Hematopoietic multipotent progenitor cell (in vitro differentiated cells): ENCODE measurements at places on chromosomes 7 and 10. TPM values are rescaled to one million over a fixed set of nuclear protein-coding genes. Genes with fewer than 3 reads are reported as not detected.

GRCh38 chr10:92544296-92544695, 29.6 kb downstream of the IDE start:
- no peak for DNase-seq

DNA sequence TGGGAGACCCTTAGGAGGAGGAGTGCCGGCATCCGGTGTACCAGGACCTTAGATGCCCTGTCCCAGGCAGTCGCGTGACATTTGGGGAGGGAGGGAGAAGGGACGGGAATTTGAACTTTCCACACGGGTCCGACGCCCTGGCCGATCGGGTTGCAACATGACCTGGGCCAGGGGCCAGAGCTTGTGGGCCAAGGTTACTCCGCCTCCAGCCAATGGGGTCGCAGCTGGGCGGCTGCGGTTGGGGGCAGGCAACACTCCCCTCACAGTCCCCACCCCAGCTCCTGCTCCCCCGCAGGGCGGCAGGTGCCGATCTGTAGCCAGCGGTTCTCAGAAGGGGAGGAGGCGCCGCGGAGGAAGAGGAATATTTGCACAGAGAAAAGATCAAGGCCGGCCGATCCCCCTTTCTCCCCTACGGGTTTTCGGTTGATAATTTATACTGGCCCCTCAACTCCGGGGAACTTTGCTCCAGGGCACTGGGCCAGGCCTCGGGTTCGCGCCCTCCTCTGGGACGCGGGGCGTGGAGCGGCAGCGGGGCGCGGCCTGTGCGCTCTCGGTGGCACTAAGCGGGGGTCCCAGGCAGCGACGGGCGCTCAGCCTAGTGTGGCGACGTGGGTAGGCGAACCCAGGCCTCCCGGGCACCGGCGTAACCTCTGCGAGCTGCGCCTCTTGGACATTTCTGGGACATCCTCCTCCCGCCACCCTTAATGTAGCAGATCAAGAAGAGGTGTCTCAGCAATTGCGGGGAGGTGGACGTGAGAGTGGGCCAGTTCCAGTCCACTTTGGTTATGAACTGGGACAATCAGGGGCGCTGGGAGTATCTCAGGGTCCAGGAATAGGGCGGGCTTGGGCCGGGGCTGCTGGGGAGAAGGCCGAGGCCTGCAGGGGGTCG, 1.2 kb downstream of the MLXIPL start:
- DNase-seq, result no peak

DNA sequence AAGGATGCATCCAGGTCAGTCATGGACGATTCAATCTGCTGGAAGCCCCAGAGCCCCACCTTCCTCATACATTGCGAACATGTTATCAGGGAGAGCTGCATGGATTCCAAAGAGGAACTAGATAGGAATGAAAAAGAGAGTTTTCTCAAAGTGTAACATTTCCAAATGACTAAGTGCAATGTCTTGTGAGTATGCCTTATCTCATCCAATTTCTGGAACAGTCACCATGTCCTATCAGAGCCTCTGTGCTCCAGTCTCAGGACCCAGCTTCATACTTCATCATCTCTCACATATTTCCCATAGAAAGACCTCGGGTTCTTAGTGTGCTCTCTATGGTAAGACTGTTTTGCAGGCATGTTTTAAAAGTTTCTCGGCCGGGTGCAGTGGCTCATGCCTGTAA, 26.8 kb downstream of the ZC3HC1 start:
- no peak for DNase-seq

MGAM2 gene
- total RNA-seq, result under 0.01 TPM
